ENCODE measurements at places on chromosomes 12 and 14. TPM values are rescaled to one million over a fixed set of nuclear protein-coding genes. Genes with fewer than 3 reads are reported as not detected.

Gene CACNA2D4
- not detected for total RNA-seq

- no peak for DNase-seq
Observed at GRCh38 chr12:52585066-52585465, 11.4 kb upstream of the KRT74 start.

DNA sequence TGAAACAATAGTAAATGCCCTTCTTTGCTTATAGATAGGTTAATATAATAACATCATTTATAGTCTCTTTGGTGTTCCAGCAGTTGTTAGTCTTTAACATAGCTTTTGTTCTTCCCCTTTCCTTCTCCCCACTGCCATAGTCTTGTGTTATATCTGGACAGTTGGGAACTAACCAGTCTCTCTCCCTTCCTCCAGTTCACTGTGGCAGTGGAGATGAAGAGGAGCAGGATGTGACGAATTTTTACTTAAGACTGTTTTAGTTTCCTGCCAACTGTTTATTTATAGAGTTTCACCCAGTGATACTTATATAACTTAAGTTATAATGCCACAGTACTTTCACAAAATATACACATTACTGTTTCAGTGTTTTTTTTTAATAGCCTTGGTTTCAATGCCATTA lies 277.4 kb downstream of the PDZRN4 start:
- DNase-seq, result no peak

GRCh38 chr12:70691018-70691672 lies 53.9 kb upstream of the PTPRB start:
- peak; percentile 39 for DNase-seq

DNA sequence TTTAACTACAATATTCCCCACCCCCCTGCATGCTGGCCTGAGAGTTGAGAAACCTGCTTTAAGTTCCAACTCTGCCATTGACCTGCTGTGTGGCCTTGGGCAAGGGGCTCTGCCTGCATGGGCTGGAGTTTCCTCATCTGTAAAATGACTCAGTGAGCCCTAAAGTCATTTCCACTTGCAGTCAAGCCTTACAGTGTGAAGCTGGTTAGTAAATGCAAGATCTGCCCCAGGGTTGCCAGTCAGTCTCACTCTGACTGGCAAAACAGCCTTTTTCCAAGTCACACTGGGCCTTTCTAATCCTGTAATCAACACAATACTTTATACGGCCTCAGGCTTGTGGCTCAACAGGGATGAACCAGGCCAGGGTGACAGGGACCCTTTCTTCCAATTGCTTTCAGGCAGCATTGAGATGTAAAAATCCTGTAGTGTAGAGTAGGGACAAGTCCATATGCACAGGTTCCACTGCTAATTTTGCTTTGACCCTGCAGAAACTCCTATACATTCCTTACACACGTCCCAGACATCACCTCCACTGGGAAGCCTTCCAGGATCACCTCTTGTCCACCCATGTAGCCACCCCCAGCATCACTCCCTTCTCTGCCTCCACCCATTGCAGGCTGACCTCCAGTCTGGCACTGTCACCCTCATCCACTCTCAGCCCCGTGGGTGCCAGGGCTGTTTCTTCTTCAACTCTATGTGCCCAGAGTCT lies 42.6 kb upstream of the PRIMA1 start:
- peak; percentile 12 for DNase-seq
